ENCODE measurements at places on chromosomes 1 and 21.

GRCh38 chr1:244662599-244662998 is 9.7 kb downstream of the DESI2 start:
- no peak for DNase-seq

GRCh38 chr1:206537141-206537540 is 29.8 kb downstream of the RASSF5 start:
- no peak for DNase-seq

DNA sequence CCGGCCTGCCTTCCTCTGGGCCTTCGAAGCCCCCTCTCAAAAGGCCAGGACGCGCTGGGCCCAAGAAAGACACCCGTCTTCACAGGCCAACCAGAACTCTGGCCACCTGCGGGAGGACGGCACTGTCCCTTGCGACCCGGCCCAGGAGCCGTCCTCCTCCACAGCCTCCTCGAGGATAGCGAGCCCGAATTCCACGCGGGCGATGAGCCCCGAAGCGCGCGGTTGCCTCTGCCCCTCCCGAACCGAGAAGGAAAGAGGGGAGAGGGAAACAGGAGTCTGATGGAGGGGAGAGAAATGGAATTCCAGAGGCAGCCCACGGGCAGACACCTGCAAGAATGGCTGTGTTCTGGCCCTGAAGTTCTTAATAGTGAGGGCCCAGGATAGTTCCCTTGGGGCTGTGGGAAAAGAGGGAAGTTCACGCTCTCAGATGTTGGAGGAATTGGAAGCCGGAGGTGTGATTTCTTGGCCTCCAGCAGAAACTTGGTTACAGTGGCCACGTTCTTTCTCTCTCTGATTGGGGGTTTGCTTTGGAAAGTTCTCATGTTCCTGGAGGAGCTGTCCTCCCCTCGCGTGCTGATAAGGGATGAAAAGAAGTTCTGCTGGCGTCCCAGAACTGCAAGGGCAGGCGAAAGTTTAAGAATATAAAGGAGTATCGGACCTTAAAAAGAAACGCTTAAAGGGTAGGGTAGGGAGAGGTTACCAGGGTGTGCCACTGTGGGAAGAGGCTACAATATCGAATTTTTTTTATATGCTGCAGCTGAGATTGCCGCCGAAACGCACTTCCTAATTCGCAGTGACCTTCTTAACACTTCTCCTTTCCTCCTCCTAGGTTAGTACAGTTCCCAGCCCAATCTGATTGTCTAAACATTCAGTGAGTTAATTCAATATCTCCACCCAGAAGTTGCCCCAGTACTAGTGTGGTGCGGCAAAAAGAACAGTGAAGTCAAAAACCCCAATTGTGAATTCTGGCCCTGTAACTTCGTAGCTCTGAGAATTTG is 5.8 kb upstream of the SLC44A5 start:
- no peak for DNase-seq

GRCh38 chr1:225767634-225768540 is 9.7 kb upstream of the SRP9 start:
- DNase-seq = no peak

GRCh38 chr1:110876748-110877341 is 3.9 kb downstream of the CD53 start:
- DNase-seq = no peak

Measured in hematopoietic multipotent progenitor cell treated with erythropoietin and hydrocortisone succinate and interleukin-3 and kit ligand, for 15 days (in vitro differentiated cells).